Dermis microvascular lymphatic vessel endothelial cell (primary cell): ENCODE measurements at places on chromosomes 7 and 10.

GRCh38 chr10:44878706-44879530 lies 32.2 kb upstream of the TMEM72 start:
- DNase-seq, result peak; percentile 72

- DNase-seq, result no peak
Measured at GRCh38 chr7:26374647-26375373, 83.1 kb downstream of the SNX10 start.

- DNase-seq, result peak; percentile 12
Measured at GRCh38 chr10:50360077-50360850, 108.9 kb upstream of the ASAH2 start.

- no peak for DNase-seq
Measured at GRCh38 chr7:40356871-40357709, 222.3 kb downstream of the SUGCT start.
